Activated T-cell treated with anti-CD3 and anti-CD28 coated beads for 1 hour (primary cell): ENCODE measurements at places on chromosomes 6 and 20.

GRCh38 chr6:39077882-39078594, 29.5 kb downstream of the GLP1R start:
- no peak for DNase-seq

GRCh38 chr6:166928644-166929541, 27.5 kb downstream of the RNASET2 start:
- DNase-seq = no peak

GRCh38 chr20:51159303-51159702, 136.4 kb upstream of the KCNG1 start:
- no peak for DNase-seq

DNA sequence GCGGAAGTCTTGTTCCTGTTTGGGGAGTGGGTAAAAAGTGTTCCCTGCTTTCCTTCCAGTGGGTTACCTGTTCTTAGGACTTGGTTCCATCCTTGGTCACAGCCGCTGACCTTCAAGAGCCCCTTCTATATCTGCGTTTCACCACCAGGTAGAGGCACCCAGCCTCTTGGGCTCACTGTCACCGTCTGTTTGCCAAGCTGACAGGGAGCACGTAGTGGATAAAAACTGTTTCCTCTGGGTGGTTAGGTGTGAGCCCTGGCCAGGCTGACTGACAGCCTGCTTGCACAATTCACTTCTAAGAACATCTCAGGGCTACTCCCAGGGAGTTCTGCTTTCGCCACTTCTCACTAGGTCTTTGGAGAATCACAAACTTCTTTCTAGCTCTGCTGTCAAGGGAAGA, 1.8 kb upstream of the JPH2 start:
- DNase-seq = no peak

DNA sequence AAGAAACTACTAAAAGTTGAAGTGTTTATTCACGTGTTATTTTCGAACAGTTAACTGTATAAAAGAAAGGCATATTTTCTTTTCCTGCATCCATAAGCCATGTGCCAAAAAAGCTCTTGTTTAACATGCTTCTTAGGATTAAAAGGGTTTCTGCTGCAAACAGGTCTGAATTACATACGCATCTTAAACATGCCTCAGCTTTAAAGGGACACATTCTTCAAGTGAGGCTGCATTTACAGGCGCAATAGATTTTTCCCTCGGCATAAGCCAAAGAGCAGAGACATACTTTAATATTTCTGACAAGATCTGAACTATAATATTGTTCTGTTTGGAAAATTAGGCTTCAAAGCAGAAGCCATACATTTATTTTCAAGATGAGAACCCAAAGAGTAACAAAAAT, 39.4 kb downstream of the PDE7B start:
- no peak for DNase-seq

DNA sequence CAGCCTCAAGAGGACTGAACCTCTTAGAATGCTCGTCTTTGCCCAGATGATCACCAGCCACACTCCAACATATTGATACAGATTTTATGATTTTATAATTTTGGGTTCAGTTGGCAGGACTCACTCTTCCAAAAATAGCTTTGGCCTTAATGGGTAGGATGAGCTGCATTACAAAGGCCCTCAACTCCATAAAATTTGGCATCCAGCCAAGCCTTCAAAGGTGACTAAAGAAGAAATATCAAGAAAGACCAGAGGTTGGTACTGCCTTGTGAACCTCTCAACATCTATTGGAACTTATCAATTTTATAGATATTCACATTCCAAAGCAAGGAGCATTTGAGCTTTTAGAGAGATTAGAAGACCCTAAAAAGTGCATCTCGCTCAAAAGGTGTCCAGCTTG, 48.4 kb upstream of the SNAP25 start:
- DNase-seq = no peak

GRCh38 chr6:33567836-33568235, 12.2 kb downstream of the BAK1 start:
- no peak for DNase-seq

DNA sequence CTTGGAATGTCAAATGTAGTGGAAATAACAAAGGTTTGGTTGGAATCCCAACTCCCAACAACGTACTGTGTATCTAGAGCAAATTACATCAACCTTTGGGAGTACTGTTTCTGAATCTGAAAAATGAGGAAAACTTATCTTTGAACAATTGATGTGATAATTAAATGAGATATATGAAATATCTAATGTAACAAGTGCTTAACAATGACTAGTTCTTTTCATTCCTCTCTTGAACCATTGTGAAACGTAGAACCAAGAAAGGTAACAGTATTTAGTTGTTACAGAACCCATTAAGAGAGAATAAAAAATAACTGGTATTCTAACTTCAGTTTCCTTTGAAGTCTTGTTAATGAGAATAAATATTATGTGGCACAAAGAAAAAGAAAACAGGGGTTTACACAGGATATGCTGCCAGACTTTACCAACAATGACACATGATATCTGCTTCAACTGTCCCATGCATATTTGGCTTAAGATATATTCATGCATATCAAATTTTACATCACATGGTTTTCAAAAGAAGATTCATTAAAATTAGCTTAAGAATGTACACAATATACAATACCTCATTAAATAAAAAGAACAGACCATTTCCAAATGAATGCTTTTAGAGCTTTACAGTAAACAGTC, 111.8 kb downstream of the ATG5 start:
- DNase-seq = no peak

DNA sequence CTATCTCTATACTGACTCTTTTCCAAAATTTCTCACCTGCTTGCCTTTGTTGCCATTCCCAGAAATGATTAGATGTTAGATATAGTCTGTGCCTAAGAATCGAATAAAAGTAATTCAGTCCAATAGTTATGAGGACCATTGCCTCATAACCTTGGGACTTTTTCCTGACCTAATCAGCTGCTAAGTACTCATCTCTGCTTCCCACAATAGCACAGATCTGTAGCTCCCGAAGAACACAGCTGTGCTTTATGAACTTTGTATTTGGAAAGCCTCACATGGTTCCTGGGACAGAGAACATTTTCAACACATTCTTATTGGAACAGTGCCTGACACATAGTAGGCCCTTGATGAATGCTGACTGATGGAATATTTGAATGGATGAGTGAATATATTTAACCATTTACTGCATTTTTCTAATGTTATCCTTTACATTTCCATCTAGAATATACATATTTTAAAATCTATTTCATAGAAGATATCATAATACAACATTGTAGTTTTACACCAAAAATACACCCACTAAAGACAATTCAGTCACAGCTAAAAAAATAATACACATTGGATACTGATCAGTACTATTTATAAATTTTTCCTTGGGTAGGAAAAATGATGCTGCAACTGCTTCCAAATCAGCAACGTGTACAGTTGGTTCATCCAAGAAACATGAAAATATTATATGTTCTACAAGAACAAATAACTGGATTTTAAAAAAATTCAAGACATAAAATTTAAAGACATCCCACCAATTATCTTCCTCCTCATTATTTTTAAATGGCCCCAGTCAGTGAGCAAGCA, 53.9 kb downstream of the HS3ST5 start:
- no peak for DNase-seq
